ENCODE measurements at places on chromosomes 7 and 10.

GRCh38 chr10:122461729-122462532 lies 578 bp downstream of the HTRA1 start:
- DNase-seq: no peak

- DNase-seq: no peak
Observed at GRCh38 chr10:96585736-96586418, 935 bp downstream of the TM9SF3 start.

DNA sequence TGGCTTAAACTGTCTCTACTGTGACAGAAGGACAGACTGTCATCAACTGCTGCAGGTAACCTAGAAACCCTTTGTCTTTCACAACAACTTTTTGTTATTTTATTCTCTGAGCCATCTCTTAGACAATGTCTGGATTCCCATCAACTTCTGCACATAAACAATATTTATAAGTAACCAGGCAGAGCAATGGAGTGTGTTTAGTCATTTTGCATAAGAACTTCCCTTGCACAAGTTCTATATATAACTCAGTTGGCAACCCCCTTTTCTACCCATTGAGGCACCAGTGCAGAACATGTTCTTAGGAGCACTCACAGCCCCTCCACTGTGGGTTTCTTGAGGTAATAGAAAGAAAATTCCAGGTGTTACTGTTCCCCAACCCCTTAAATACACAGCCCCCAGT lies 65.0 kb upstream of the IL6 start:
- no peak for DNase-seq

GRCh38 chr7:124713086-124713485 lies 52.5 kb downstream of the GPR37 start:
- DNase-seq: no peak

DNA sequence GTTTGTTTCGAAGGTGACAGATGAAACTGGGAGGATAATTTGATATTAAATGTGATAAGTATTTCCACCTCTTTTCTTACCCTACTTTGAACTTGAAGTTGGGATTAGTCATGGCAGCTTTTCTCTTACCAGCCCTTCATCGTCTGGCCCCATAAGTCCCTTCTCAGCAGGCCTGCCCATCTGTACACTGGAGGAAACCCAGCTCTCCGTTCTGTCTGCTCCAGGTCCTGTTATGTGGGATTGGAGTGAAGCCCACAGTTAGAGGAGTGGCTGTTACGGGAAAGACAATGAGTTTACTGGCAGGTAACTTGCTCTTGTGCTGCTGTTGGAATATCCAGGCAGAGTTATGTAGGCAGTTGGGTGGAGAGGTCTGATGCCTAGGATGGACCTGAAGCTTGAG lies 127.3 kb downstream of the CAMK1D start:
- DNase-seq: no peak

DNA sequence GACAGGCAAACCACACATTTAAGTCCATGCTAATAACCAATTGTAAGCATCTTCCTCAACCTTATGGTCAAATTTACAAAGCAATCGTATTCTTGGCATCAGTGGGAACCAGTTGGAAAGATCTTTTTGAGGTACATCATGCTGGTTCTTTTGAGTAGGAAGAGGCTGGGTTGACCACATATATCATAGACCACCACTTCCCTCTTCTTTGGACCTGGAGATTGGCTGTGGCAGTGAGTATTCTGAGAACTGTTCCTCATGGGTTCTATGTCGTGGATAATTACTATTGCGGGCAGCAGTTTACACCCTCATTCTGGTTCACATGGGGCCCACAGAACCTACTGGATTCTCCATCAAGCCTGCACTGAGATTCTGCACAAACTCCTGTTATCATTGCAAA lies 35.5 kb upstream of the C1GALT1 start:
- no peak for DNase-seq

DNA sequence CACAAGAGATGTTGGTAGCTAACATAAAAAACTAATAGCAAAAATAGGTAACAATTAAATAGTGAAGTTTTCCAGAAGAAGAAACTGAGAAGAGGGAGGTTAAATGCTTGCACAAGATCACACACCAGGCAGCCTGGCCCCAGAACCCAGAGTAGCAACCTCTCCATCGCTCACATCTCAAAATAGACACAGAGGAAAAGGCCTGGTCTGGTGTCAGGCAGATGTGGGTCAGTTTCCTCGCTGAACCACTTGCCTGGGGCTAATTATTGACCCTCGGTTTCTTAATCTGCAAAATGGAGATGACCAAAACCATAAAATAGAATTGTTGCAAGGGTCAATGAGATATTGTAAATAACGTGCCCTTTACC lies 44.5 kb upstream of the STK17A start:
- no peak for DNase-seq

DNA sequence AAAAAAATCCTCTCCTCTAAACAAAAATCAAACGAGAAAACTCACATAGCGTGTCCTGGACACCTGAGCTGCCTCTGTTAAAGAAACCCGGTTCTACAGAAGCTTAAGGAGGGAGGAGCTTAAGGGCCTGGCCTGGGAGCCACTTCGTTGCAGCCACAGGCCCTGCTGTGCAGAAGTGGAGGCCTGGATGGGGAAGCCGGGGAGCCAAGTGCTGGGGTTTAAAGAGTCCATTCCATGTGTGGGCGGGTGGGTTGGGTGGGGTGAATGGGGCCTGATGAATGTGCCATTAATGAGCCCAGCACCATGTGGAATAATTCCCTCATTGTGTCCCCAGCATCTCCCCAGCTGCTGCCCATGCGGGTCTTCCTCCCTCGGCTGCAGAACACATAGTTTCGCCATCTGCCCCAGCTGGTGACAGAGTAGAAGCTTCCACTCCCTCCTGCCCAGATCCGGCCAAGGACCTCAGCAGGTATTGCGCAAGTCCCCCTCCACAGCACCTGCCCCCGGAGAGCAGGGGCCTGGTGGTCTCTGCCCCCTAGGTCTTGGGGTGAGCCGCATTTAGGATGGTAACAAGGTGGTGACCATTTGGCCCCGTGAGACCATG lies 127.8 kb upstream of the BTBD16 start:
- DNase-seq: no peak

DNA sequence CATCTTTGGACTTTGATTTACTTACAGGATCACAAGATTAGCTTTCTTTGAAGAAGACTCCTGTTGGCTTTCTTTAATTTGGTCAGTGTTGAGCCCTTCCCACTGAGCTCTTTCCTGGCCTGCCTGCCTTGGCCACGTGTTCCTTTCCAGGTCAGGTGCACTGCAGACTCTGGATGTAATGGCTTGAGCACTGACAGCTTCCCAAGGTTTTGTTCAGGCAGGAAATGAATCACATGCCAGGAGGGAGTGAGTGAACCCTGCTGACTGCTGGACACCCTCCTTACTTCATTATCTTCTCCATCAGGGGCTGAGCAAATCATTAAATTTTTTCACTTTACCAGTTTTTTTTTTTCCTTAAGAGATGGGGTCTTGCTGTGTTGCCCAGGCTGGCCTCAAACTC lies 29.8 kb downstream of the SNX10 start:
- DNase-seq: no peak

DNA sequence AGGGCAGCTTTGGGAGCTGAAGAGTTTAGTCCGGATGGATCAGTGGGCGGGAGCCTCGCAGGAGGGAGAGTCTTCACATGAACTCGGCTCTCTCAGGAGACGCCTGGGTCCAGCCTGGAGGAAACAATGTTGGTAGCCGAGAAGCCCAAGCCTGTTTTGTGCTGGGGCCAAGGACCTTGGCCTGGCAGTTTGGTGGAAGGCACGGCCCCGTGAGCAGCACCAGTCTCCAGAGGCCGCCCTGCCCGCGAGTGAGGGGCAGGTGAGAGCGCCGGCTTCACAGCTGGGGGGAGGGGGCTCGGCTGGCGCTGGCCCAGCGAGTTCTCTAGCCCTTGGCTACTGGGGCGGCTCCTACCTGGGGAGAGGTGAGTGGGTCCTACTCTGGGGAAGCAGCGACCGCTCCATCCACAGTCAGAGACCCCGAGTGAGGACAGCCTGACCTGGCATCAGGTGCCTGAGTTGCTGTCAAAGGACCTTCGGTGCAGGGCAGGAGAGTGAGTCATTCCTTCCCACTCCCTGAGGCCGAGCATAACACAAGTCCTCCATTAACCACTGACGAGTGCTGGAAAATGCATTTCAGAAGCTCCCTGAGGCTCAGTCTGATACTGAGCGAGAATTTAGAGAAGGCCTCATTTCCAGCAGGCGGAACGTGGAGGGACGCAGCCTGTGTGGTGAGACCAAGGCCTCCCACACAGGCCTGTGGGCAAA lies 89.3 kb upstream of the DIP2C start:
- no peak for DNase-seq

- no peak for DNase-seq
Observed at GRCh38 chr7:146366938-146367337, 250.3 kb downstream of the CNTNAP2 start.

- DNase-seq: no peak
Observed at GRCh38 chr10:27504808-27505460, 830 bp downstream of the RAB18 start.

- DNase-seq: no peak
Observed at GRCh38 chr7:133961724-133962123, 165.4 kb upstream of the LRGUK start.

DNA sequence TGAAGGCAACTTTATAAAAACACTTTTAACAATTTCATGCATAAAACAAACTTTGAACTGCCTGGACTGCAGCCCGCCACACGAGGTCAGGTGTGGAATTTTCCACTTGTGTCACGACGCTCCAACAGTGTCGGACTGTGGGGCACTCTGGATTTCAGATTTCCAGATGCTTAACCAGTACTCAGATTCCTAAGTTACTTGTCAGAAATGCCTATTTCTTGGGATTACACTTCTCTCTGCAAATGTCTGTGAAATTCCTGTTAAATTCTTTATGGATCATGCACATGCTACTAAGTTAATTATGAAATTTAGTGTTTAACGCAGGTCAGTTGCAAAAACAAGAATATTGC lies 473 bp upstream of the GPER1 start:
- no peak for DNase-seq

GRCh38 chr10:4250587-4250887 lies 465.5 kb upstream of the KLF6 start:
- DNase-seq: no peak

DNA sequence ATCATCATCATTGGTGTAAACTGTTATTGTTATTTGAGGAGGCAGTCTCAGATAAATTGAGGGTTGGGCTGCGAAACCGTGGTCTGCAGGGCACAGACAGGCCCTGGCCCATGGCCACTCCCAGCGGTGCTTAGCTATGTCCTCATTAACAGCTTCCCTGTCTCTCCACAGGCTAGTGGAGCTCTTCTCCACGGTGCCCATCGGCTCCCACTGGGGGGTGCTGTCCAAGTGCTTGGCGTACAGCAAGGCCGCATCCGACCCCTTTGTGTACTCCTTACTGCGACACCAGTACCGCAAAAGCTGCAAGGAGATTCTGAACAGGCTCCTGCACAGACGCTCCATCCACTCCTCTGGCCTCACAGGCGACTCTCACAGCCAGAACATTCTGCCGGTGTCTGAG lies 21.6 kb downstream of the GPR26 start:
- no peak for DNase-seq

DNA sequence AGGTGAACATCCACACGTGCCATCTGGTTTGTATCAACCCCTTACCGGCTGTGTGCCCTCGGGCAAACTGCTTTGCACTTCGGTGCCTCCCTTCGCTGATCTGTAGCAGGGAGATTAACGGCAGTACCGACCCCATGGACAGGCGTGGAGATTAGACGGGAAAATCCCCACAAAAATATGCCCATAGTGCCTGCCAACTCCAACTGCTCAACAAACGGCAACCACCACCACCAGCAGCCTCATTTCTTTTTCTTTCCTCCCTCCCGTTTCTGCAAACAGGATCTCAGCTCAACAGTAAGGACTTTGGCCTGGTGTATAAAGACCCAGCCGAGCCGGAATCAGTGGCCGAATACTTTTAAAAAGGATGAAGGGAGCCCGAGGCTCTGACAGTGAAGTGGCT lies 31.0 kb downstream of the CHST15 start:
- no peak for DNase-seq

GRCh38 chr7:75630549-75630948 lies 108.2 kb downstream of the HIP1 start:
- no peak for DNase-seq

DNA sequence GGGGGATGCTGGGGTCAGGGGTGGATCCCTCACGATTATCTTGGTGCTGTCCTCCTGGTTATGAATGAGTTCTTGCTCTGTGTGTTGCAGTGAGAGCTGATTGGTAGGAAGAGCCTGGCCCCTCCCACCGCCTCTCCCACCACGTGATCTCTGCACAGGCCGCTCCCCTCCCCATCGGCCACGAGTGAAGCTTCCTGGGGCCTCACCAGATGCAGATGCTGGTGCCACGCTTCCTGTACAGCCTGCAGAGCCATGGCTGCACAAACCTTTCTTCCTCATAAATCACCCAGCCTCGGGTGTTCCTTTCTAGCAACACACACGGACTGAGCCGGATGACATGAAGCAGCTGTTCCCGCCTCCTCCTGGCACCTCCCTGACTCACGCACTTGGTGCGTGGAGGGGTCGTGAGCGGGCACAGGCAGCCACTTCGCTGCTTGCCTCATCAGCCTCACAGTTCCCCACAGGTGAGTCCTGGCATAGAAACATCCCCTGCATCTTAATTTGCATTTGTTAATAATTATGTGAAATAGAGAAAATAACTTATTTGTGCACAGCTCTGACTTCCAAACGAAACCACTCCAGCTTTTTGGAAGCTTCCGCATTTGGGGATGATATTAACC lies 210.8 kb downstream of the ADARB2 start:
- no peak for DNase-seq

DNA sequence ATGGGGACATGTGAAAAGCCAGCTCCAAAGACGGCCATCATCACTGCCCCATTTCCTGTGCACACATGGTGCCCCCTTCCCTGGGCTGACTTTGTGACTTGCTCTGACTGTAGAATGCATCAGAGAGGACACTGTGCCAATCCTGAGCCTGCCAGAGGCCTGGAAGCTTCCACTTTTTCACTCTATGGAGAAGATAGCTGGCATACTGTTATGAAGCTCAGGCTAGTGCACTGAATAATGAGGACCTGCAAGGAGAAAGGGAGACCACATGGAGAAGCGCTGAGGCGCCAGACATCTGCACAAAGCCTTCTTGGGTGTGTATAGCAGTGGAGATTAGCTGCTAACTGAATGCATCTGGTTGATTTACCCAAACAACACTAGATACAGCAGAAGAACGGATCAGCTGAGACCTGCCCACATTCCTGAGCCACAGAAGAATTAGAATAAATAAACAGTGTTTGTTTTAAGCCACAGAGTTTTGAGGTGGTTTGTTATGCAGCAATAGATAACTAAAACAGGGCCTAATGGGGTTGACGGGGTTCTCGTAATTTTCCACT lies 58.9 kb upstream of the C10orf90 start:
- no peak for DNase-seq

DNA sequence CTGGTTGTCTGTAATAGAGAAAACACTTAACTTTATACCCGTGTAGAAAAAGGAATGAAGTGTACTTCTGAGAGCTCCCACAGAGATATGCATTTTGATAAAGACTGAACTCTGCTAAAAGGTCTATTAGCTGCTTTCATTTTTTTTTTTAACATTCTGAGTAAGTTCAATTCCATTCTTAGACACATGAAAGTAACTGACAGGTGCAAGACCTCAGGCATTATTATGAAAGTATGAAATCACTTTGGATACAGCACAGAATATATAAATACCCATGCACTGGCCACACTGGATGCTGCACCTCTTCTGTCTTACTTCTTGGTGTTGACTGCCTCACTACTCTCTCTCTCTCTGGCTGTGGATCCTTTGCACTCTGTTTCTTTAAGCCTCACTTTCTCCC lies 46.2 kb downstream of the VWDE start:
- no peak for DNase-seq

GRCh38 chr7:69880840-69881239 lies 282.6 kb downstream of the AUTS2 start:
- DNase-seq: no peak

GRCh38 chr7:134845461-134845860 lies 66.0 kb downstream of the CALD1 start:
- DNase-seq: no peak

GRCh38 chr10:90148116-90148855 lies 446.9 kb downstream of the KIF20B start:
- DNase-seq: peak; percentile 21
